ENCODE measurements at places on chromosomes 2 and 18.
A peak's percentile ranks its signal among the peaks of the same experiment; 100 is the strongest.

GRCh38 chr2:221492636-221493035 lies 79.5 kb downstream of the EPHA4 start:
- peak; percentile 54 for DNase-seq

- DNase-seq: no peak
These were observed 38.4 kb downstream of the TGFBRAP1 start for GRCh38 chr2:105290981-105291660.

DNA sequence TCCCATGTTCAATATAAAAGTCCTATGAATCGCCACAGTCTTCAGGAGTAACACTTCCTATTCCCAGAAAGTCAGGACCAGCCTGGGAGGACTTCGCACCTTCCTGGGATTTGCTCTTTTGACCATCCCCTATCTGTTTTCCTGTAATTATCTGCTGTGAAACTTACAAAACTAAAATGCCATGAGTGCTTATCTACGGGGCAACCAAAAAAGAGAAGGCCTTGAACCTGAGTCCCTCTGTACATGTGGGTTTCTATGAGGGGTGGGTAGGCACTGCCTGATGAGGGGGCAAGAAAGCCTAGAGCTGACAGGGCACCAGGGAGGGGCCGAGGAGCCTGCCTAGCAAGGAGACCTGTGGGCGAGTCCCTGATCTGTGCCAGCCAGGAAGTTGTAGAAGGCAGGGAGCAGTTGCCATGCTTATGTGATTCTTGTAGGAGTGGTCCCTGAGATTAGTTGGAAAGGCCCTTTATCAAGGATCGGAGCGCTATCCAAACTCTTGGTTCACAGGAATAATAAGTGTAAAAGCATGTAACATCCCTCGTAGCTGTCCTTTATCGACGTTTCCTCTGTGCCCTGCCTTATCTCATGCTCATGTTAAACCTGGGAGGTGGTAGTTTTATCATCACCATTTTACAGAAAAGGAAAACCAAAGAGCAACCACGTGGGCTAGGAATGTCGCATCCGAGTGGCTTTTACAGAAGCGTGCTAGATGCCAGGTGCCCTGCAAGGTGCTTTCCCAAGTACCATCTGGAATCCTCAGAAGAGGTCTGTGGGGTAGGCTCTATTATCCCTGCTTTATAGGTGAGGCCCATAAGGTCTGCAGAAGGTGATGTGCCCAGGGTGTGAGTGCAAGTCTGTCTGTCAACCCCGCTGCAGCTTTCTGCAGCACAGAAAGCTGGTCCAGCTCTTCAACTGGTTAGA lies 111.8 kb downstream of the B3GNT2 start:
- DNase-seq: no peak

GRCh38 chr2:7555260-7555659 lies 638.0 kb downstream of the RNF144A start:
- DNase-seq: no peak

- no peak for DNase-seq
These were observed 1.4 kb downstream of the HOXD13 start for GRCh38 chr2:176093898-176094249.

DNA sequence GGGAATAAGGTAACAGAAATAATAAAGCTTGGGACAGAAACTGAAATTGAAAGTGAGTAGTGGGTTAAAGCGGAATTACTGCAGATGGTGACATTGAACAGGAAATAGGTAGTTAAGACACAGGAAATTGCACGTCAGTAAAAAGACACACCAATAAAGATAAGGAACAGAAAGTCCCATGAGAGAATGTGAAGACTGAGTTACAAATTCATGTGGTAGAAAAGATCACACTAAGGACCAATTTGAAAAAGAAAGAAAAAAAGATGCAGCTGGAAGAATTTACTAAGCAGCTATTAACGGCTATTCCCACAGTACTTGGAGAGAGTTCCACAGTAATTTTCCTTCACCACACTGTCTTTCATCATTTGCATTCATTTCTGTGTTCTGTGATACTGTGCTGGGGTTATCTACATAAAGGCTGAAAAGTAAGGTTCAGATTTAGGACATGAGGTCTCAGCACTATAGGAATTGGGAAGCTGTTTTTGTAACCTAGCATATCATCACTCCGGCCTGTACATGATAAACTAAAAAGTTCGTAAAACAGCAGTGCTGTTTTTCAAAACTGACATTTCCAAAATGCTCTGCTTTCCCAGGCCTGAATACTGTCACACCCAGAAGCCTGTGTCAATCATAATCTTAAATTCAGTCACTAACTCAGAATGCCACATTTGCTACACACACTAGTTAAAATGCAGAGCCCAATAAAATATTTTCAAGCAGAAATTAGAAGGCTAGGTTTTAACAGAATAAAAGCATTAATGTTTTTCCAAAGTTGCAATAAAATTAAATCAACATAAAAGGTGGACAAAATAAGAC lies 42.9 kb downstream of the SRBD1 start:
- DNase-seq: no peak

DNA sequence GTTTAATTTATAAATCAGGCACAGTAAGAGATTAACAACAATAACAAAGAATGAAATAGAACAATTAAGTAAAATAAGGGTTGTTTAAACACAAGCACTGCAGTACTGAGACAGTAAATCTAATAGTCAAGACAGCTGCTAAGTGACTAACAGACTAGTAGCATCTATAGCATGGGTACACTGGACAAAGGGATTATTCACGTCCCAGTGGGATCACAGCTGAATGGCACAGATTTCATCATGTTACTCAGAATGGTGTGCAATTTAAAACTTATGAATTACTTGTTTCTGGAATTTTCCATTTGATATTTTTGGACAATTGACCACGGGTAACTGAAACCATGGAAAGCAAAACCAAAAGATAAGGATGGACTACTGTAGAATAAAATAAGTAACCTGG lies 161.9 kb upstream of the DAPL1 start:
- DNase-seq: no peak

- peak; percentile 20 for DNase-seq
These were observed 32.6 kb upstream of the E2F6 start for GRCh38 chr2:11498543-11499034.

- DNase-seq: no peak
These were observed 15.0 kb downstream of the KANSL3 start for GRCh38 chr2:96623116-96623515.

- no peak for DNase-seq
These were observed 11.6 kb downstream of the TRIB2 start for GRCh38 chr2:12728221-12728777.

GRCh38 chr18:8277270-8277669 lies 332.0 kb upstream of the RAB12 start:
- DNase-seq: no peak

GRCh38 chr2:71340176-71340575 lies 8.6 kb downstream of the ZNF638 start:
- DNase-seq: no peak

- DNase-seq: no peak
These were observed 41.4 kb upstream of the TMEFF2 start for GRCh38 chr2:192236136-192236535.

GRCh38 chr18:62996566-62996965 lies 281.2 kb downstream of the PHLPP1 start:
- DNase-seq: no peak

DNA sequence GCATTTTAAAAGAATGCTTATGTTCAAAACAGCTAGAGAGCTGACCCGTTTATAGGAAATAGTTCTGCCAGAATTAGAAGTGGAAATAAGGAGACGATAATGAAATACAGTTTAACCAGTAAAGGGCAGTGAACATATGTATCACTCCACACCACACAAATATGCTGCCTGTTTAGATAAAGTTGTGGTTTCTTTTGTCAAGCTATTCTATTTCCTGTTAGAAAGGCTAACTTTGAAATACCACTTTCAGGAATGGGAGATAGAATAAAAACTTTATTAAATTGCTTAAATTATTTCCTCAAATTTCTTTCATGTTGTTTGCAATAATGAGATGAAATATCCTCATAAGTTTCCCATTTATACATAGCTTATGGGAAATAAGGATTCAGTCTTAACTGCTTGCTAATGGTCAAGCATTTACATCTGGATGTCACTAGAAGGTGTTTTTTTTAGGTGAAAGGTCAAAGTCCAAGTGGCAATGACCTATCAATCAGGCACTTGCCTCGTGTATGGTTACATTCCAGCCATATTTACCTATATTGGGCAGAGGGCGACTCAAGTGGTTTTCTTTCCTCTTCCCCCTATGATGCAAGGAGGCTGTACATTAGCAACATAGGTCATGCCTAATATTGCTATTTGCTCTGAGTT lies 148.9 kb downstream of the ZEB2 start:
- DNase-seq: no peak

GRCh38 chr2:48510329-48510728 lies 19.6 kb upstream of the STON1 start:
- DNase-seq: peak; percentile 64

DNA sequence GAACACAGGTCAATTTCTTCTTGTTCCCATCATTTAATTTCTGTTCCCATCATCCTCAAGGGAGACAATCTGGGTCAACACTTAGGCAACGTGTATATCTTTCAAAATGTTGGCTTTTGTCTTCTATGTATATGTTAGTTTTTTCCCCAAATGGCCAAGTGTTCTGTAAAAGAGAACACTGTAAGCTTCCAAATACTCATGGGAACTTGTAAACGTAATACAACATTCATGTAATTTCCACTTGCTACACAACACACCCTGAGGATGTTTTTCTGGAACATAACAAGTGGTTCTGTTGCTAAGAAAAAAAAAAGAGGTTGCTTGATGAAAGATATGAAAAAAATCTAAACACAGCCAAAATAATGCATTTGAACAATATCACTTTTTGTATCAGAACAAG lies 149.1 kb downstream of the ATAD2B start:
- no peak for DNase-seq

DNA sequence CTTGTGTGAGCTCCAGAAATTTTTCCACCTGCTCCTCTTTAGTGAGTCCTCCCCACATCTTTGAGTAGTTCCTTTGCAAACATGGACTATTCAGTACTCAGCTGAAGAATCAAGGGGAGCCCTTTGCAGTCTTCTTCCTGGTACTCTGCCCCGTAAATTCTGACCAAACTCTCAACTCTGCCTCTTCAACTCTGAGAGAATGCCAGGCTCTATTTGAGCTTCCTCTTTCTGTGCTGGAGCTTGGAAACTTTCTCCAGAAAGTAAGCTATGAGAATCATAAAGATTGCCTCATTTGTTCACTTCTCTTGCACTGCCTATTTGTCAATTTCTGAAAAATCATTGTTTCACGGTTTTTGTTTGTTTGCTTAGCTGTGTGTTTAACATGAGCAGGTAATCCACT lies 7.4 kb upstream of the STAT4 start:
- no peak for DNase-seq

DNA sequence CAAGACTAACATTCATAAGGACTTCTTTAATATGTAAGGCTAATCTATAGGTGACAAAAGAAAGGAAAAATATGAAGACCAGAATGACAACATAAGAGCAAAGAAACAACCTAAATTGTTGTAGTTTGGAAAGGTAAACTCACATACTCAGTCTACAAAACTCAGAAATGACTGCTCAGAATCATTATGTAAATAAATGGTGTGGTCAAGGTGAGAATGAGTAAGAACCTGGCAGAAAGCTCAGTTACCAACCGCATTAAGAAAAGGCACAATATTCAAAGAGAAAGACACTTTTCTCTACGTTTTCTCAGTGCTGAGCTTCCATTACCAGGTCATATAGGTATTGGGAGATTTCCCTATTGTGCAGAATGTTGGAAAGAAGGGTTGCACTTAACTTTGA lies 15.8 kb downstream of the ATF2 start:
- no peak for DNase-seq

DNA sequence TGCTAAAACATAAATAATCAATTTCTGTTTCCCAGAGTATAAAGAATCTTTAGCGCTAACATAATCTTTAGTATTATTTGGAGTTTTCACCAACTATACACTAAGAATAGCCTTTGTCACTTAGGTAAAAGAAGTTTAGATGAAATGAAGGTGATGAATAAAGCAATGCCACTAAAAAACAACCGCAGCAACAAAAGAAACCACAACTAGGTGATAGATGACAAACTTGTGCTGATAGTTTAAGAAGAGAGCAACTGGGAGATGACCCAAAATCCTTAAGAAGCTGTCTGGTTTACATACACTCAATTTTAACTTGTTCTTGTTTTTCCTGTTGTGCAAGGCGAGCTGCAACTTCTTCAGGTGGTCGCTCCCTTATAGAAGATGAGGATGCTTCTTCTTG lies 24.8 kb downstream of the IMMT start:
- DNase-seq: no peak

- peak; percentile 80 for DNase-seq
These were observed 267.9 kb downstream of the LPIN1 start for GRCh38 chr2:12014088-12014960.

- DNase-seq: no peak
These were observed 34.1 kb downstream of the EEF1B2 start for GRCh38 chr2:206193671-206194357.

DNA sequence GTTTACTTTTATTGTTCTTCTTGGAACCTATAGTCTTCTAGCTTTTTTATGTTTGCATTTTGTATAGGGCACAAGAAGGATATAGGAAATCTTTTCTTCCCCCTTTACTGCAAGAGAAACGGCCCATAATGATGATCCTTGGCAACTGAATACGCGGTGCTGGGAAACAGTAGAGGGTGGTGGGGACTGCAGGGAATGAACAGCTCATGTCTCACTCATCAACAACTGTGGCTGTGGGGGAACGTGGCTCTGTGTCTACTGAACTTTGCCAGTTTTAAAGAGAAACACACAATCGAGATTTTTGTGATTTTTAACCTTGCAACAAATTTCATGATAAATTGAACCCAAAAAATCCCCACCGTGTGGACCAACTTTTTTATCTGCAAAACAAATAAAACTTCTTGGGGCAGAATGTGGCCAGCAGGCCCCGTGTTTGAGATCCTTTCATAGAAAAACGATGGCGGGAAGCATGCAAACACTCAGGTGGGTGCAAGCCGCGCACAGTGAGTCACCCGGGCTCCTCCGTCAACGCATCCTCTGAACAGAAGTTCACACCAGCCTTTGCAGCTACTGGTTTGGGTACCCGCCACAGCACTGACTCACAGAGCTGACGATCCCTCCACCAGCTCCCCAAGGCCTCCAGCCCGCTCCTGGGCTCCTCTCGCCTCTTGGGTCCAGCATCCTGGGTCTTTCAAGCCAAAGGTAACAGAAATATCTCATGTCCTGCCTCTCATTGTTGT lies 149.3 kb downstream of the COL6A3 start:
- peak; percentile 76 for DNase-seq

- DNase-seq: no peak
These were observed 319.0 kb upstream of the SOX11 start for GRCh38 chr2:5373200-5373599.

Data from AG20443 (cell line).